ENCODE measurements at places on chromosomes 6 and 20.

GRCh38 chr6:155066361-155066760 is 71.2 kb downstream of the TIAM2 start:
- DNase-seq = no peak

- DNase-seq = no peak
These were observed 410.5 kb downstream of the PTPRT start for GRCh38 chr20:42779216-42779615.

GRCh38 chr6:122116119-122116834 is 283.2 kb upstream of the HSF2 start:
- DNase-seq = no peak

GRCh38 chr6:40112350-40112749 is 178.1 kb upstream of the MOCS1 start:
- DNase-seq = no peak

- no peak for DNase-seq
These were observed 155.7 kb upstream of the SUPT3H start for GRCh38 chr6:45533386-45533785.

GRCh38 chr6:72755752-72756151 is 133.9 kb downstream of the KCNQ5 start:
- no peak for DNase-seq

- no peak for DNase-seq
These were observed 180.0 kb downstream of the TBXT start for GRCh38 chr6:165987483-165988301.

DNA sequence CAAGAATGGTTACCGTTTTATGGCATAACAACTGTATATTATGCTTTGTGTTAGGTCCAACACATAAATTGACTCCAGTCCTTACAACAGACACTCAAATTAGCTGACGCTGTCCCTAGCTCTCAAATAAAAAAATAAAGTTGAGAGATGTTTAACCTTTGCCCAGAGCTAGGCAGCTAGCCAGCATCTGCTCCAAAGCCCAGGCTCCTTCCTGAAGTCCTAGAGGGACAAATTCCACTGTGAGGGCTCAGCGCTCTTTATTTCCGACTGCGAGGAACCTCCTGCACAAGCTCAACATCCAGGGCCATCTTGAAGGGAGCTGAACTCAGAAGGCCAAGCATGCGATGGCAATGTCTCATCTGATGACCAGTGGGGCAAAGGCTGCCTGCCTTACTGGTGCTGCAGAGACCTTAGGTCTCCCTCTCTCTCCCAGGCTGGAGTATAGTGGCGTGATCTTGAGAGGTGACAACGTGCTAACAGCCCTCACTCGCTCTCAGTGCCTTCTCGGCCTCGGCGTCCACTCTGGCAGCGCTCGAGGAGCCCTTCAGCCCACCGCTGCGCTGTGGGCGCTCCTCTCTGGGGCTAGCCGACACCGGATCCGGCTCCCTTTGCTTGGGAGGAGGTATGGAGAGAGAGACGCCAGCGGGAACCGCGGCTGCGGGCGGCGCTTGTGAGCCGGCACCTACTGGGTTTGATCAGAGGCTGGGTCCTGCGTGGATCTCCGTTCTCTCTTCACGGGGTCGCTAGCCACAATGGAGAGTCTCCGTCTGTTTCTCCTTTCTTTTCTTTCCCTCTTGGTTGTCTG is 24.7 kb upstream of the GFOD1 start:
- DNase-seq = no peak

- DNase-seq = no peak
These were observed 54.4 kb downstream of the TGM2 start for GRCh38 chr20:38110525-38111178.

DNA sequence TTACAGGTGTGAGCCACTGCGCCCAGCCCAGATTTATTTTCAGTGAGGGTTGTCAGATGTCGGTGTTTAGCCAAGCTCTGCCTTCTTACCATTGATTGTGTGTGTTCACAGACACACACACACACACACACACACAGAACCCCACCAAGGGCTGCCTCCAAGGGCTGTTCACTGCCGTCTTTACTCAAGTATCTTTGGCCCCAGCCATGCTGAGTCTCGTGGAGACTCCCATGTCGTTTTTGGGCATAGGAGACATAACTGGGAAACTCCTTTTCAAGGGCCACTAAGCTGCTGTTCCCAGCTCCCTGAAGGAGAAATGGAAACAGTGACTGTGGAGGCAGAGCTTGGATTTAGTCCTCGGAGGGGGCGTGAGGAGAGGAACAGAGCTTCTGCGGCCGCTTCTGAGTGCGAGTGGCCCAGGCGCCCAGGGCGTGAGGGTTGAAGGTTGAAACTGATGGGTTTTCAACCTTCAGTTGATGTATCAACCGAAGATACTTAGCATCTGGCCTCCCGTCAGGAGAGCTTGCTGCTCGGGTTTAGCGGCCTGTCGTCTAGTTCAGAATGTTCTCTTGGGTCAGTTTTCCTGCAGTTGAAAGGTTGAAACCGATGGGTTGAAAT is 243.6 kb downstream of the TTLL2 start:
- no peak for DNase-seq

DNA sequence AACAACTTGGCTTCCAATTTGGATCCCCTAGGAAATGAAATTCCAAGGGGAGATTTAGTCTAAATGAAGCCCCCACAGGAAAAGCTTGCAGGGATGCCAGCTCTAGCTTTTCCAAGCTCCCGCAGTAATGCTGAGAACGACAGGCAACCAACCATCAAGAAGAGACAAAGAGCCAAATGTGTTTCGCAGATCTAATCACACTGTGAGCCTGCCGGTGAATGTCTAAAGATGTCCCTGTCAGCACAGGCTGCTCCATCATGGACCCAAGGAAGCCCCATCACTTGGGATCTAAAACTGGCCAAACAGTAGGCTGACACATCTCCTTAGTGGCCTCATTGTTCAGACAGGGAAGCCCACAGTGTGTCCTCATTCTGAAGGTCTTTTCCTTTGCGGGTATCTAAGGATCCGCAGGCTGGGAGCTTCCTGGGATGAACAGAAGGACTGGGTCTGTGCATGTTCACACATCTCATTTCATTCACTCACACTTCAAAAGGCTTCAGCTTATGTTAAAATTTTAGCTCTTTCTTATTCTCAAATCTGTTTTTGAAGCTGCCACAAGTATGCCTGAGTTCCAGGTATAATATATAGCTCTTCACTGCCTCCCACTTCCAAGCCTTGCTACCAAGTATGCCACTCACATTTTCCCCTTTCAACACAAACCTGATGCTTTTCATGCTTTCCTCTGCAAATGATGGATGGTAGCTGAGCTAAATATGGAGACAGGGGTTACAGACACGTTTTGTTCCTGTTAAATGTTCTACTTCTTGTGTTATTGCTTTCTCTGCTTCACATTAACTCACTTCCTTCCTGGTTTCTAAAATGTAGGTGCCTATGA is 229.8 kb downstream of the HIVEP2 start:
- DNase-seq = no peak

DNA sequence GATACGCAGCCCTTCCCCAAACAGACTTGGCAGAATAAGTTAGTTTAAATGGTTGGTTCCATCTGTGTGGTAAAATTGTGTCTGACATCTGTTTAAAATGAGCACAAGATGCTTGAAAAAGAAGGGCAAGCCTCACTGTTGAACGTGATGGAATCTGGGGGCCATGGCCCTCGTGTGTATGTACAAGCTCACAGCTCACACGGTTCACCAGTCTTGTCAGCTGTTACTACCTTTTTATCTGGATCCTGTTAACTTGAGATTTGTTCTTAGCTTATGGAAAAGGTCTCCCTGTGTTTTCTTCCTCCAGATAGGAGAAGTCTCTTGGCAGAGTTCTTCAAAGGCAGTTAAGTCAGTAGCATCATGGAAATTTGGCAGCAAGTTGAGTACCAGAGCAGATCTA is 270.6 kb downstream of the KHDC1L start:
- no peak for DNase-seq

GRCh38 chr6:125154118-125154760 is 666 bp downstream of the TPD52L1 start:
- no peak for DNase-seq

DNA sequence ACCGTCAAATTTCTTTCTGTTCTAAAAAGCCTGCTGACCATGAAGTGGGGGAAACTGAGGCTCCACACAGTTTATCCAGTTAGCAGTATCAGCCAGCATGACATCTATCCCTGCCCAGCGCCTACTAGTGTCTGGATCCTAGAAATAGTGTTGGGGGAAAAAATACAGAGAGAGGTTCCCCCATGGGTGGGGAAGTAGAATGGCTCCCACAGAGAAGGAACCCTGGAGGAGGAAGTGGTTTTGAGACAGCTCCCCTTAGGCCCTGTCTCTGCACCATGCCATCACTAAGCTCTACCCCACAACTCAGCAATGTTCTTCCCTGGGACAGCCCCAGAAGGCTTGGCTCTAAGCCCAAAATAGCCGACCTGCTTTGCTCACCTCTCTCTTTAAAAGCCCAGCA is 153.4 kb downstream of the MBOAT1 start:
- no peak for DNase-seq

GRCh38 chr20:44495802-44496481 is 20.3 kb downstream of the TTPAL start:
- peak; percentile 66 for DNase-seq

- DNase-seq = no peak
These were observed 84.4 kb upstream of the ID4 start for GRCh38 chr6:19752746-19753145.

DNA sequence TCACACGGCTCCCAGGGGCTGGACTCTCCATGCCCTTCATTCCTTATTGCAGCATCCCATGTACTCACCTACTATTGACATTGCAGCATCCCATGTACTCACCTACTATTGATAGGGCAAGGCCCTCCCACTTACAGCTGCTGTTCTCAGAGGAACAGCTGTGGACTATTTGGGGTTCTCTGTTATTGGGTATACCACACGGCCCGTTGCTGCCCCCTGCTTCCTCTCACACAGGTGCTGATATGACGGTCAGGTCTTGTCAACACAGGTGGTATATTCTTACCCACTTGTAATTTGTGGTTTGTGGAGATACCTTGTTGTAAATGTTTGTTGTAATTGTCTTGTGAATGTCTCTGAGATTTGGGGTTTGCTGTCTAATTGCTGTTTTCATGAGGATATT is 18.8 kb downstream of the ALDH5A1 start:
- DNase-seq = no peak

- no peak for DNase-seq
These were observed 13.4 kb upstream of the MAPK13 start for GRCh38 chr6:36116943-36117342.

DNA sequence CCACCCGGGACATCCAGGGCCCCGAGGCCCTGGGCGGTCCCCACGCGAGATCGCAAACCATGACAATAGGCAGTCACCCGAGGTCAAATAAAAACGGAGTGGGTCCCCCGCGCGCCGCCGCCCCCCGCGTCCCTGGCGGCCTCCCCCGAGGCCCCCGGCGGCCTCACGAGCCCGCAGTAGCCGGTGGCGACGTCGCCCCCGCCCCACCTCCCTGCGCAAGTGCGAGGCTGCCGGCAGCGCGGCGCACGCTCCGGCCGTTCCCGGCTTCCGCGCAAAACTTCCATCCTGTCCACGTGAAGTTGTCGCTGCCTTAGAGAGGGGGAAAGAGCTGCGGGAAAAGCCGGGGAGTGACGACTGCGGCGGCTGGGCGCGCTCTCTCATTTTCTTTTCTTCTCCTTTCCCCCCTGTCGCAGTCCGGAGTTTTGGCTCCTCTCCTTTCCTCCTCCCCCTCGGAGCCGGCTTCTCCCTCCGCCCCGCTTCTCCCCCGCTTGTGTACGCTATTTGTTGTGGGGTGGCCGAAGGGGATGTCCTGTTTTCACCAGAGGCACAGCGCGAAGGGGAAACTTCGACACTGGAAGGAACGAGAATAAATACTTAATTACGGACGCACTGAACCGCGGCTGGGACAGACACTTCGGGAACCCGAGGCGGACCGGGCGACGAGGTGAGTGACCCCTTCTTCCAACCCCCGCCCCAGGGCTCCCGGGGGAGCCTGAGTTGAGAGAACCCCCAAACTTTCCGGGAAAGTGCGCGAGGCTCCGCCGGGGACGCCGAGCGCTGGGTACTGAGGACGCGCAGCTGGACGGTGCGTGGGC is at the start of gene EYA4:
Gene EYA4, plus strand, starts transcription at position 272 of the 815 bp plus-strand sequence. CDS start 33,424 bp downstream, outside the sequence.
- DNase-seq = no peak

DNA sequence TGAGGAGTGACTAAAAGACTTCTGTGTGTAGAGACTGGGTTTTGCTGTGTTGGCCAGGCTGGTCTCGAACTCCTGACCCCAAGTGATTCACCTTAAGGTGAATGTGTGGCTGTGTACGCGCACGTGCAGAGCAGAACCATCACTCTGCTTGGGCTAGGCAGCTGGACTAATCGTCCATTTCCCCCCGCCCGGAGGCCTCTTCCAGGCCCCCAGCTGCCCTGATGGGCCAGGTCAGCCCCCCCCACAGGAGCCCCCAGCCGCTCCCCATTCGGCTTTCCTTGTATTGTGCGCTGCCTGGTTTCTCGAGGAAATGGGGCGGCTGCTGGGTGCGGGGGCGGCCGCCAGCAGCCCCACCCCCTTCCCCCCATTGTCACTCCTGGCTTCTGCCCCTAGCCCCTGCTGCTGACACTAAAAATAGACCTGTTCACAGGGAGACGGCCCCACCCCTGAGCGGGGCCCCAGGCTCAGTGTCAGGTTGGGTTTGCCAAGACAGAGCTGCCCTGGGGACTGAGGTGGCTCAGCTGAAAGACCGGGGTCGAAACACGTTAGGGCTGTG is 24.6 kb upstream of the CSNK2A1 start:
- no peak for DNase-seq

DNA sequence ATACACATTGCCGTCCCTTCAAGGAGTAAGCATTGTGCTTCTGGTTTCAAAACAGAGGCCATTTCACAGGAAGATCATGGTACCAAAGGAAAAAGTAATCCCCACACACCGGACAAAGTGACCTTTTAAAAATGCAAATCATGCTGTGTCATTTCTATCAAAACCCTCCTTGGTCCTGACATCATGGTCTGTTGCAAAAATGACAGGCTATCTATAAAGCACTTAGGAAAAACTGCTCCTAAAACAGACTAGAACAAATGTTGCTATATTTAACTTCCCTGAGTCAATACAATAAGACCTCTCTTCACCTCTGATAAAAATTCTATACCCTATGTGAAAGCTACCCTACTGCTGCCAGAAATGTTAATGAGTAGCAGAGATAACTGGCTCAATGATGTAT is 353.6 kb upstream of the RUNX2 start:
- DNase-seq = no peak

- no peak for DNase-seq
These were observed 115.0 kb downstream of the KIF6 start for GRCh38 chr6:39610221-39610620.

- no peak for DNase-seq
These were observed 109.5 kb upstream of the RAB32 start for GRCh38 chr6:146433881-146434731.

DNA sequence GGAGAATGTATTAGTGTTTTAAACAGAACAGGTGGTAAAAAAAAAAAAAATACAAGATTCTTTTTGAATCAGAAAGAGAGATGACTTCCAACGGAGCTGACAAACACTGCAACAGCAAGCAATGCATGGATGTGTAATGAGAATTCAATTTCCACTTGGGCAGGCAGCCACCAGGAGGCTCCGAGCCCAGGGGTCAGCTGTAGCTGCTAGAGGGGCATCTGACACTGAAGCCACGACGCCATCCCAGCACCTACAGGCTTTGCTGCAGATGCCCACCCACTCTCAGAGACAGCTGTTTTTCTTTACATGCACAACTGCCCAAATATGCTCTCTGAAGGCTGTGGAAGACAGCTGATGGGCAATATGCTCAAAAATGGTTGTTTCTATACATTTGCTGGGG is 75.4 kb downstream of the ELOVL5 start:
- no peak for DNase-seq

- no peak for DNase-seq
These were observed 1.9 kb downstream of the TMEM239 start for GRCh38 chr20:2817891-2818595.

Data from activated CD4-positive, alpha-beta T cell treated with anti-CD3 and anti-CD28 coated beads, Interleukin-2, amount 50 U/mL, for 16 hours (primary cell).